Right lung (tissue), 10 donors: ENCODE measurements at places on chromosomes 13 and 19.
A peak's percentile ranks its signal among the peaks of the same experiment; 100 is the strongest.

DNA sequence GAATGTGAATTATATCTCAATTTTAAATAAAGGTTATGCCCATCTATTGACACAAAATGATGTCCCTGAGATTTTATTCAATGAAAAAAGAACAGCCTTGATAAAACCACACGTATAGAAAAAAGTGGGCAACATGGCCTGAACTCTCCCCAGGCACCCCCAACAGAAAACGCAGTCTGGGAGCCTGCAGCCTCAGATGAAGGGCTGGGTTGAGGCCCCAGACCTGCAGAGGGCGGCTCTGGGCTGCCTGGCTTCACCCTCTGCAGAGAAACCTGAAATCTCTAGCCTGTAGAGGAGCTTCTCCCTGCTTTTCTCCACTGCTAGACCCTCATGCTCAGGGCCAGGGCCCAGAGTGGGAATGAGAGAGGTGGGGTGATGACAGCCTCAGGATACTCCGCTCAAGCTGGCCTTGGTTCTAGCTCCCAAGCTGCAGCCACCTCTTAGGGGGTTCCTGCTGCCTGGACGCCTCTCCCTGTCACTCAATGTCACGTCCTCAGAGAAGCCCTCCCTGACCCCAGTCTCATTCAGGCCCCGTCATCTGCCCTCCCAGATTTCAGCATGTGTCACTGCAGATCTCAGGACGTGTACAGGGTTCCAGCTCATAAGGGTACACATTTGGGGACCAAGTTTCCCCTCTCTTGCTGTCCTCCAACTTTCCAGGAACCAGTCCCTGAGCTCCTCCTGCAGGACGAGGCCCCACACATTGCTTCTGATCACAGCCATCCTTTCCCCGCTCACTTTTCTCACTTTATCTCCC lies 1.8 kb downstream of the MBD3 start:
- DNase-seq = no peak

- no peak for DNase-seq
Measured at GRCh38 chr19:16146112-16146511, 2.6 kb downstream of the HSH2D start.

- no peak for DNase-seq
Measured at GRCh38 chr13:45219123-45219891, 18.5 kb upstream of the KCTD4 start.

- no peak for DNase-seq
Measured at GRCh38 chr19:57233207-57233606, 2.4 kb downstream of the AURKC start.

DNA sequence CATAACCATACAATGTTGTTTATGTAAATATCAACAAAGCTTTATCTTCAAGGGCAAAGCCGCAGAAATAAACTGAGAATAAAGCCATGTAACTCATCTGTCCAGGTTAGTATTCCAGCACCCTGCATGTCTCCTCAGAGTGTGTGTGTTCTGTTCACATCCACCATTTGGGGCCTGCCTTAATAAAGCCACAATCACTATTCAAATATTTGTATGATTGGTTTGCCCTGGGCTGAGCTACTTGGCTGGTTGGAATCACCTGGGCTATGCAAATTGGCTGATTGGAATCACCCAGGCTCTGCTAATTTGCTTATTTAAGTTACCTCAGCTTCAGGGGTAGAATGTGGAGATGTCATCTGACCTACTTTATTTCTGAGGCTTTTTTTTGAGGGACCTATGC lies 42.4 kb upstream of the ZNF737 start:
- no peak for DNase-seq

DNA sequence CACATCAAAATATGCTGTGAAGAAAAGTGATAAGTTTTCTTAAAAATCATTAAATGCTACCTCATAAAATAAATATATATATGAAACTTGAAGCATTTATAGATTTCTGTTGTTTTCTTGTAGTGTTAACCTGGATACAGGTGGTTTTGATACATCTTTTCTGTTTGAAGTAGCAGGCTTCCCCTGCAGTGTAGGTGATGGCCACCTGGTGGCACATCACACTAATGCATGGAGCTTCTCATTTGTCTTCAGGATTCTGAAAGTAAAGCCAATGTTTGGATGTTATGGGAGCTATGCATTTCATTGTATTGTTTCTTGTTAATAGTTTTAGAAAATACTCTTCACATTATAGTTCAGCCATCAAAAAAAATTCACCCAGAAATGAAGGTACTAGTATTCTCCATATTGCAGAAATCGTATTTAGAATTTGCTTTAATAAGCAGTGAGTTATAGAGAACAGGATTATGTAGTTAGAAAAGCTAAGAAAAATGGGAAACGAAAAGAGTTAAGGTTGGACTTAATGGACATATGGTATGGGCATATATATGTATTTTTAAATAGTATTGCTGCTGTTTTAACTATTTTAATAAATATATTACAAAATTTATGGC lies 18.7 kb downstream of the GPR180 start:
- no peak for DNase-seq

GRCh38 chr19:48419158-48419920 lies 25.9 kb downstream of the GRIN2D start:
- no peak for DNase-seq

DNA sequence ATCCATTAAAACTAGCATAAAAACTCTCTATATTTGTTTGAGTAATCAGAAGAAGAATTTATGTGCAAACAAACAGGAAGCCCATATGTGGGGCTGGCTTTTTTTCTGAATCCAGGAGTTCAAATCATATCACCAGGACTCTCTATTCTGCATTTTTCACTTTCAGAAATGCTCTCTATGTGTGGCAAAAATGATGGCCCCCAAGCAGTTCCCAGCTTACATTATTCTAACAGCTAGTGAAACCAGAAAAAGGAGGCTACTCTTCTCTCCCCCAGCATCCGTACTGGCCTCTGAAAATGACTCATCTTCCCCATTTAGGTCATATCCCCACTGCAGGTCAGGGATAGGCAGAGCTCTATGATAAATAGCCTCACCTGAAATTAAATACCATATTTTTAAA lies 20.4 kb downstream of the RBM26 start:
- DNase-seq = no peak

GRCh38 chr19:38819231-38819920 lies 6.6 kb upstream of the LGALS4 start:
- DNase-seq = no peak

GRCh38 chr19:6100284-6100915 lies 9.9 kb downstream of the RFX2 start:
- no peak for DNase-seq

- DNase-seq = no peak
Measured at GRCh38 chr19:29113838-29114237, 99.1 kb downstream of the UQCRFS1 start.

DNA sequence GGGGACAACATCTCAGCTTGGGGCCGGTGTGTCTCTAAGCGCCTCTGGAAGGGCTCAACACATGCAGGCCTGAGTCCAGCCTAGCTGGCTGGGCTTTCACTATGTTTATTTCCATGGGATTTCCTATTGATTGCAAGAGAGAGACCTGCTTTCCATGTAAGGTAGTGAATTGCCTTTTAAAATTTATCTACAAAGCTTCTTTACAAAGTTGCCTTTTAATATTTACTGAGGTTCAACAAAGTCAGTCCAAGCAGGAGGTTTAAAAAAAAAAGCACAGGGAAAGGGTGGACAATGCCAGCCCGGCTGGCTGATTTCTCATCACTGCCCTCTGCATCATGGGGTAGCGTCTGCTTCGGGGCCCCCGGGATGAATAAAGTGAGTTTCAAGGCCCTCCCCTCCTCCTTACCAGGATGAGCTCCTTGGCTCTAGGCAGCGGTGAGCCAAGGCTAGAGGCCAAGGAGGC lies 15.8 kb downstream of the TLE2 start:
- DNase-seq = no peak

GRCh38 chr13:72205773-72206172 lies 338.8 kb upstream of the DACH1 start:
- no peak for DNase-seq

DNA sequence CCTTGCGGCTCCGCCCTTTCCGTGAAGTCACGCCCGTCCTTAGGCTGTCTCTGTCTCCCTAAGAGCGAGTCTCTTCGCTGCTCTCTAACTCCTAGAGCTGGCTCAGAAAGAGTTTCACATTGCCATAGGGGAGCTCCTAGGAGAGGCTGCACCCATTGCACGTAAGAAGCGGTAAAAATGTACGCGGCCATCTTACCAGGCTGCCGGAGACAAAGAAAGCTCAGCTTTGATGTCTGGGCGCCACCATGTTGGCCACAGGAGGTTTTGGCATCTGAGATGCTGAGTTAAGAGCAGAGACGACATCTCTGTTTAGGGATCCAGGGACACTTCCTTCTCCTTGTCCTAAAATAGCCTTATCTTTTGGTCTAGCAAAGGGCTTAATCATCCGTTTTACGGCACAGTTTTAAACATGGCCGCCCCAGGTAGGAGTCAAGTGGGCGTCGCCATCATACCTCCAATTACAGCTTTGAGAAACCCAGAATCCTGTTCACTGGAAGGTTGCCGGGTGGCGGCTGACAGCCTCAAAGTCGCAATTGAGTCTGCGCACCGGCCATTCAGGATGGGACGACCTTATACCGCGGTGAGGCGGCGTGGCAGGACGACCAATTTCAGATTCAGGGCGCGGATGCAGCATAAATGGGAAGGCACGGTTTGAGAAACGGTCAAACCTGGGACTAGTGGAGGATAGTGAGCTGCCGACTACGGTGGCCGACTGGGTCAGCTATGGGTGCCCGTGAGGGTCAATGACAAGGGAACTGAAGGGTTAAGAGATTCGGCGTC lies at the start of gene ZNF793:
Gene ZNF793 (plus strand): TSS at position 553 of the 780 bp plus-strand sequence. CDS start 16,501 bp downstream, outside the sequence.
- peak; percentile 86 for DNase-seq

DNA sequence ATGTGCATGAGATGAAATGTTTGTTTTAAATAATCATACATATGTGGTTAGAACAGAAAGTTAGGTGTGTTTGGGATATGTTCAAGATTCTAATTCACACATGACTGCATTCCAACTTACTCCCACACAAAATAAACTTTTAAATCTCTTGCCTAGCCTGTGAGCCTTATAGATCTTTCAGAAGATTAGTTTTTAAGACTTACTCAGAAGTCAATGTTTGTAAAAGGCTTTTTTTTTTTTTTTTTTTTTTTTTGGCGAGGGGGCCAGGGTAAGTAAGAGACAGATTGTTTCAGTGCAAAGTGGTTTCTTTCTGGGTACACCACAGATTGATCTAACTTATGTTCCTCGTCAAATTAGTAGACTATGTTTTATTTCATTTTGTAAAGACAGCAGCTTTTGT lies 39.1 kb downstream of the GPR180 start:
- no peak for DNase-seq

- no peak for DNase-seq
Measured at GRCh38 chr19:4063369-4064148, 3.1 kb downstream of the ZBTB7A start.

DNA sequence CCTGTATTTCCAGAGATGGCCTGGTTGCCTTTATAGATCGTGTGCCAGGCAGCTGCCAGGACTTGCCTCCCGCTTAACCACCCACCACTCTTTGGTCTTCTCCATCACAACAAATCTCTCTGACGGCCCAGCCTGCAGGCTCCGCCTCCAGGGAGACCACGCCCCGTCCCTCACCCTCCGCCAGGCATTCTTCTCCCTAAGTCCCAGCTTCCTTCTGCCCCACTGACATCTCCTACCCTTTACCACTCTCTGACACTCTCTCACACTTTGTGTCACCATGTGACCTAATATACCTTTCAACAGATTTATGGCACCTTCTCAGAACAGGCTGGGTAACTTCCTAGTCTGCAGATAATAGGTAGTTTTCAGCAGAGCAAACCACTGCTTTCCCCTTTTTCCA lies 95.1 kb downstream of the CAB39L start:
- DNase-seq = no peak

DNA sequence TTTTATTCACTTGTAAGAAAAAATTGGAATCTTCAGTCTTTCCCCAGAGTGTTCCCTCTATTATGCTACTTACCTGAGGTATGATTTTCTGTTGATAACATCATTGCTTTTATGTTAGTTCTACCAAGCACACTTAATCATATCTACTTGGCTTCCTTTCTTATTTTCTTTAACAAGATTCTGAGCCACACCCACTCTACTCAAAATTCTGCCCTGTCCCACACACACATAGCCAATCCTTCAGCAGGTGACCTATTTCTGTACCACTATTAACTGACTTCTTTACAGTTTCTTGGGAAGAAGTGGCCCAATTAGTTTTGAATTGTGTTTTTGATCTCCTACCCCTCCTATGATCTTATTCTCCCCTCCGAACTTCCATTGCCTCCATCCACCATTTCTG lies 215.7 kb downstream of the PCDH9 start:
- DNase-seq = no peak

DNA sequence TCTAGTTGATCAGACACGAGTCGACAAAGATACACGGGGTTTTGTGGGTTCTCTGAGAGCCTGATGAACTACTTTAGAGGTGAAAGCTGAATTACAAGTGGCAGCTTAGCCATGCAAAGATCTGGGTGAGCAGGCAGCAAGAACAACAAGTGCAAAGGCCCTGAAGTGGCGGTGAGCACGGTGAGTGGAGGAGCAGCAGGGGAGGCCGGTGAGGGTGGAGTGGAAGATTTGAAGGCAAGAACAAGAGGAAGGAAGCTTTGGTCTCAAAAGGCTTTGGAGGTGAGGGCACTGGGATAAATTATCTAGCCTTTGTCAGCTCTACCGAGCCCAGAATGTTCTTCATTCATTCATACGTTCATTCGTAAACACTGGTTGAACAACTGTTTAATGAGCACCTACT lies 1.4 kb downstream of the ZNF865 start:
- DNase-seq = no peak

DNA sequence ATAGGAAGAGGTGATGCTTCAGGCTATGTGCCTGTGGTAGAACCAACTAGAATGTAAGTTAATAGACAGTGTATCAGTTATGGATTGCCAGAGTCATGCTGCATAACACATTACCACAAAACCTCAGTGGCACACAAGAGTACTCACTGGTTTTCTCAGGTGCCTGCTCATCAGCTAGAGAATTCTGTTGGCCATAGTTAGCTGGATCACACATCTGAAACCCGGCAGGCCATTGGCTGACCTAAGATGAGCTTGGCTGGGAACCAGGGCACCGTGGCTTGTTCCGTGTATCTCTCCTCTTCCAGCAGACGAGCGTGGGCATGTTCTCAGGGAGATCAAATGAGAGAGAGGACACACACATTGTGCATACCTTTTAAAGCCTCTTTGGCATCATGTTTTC lies 76.7 kb downstream of the TEX26 start:
- DNase-seq = no peak

GRCh38 chr19:34661357-34661756 lies 15.6 kb downstream of the SCGB2B2 start:
- no peak for DNase-seq

GRCh38 chr13:43990829-43991228 lies 111.1 kb downstream of the LACC1 start:
- no peak for DNase-seq

- DNase-seq = no peak
Measured at GRCh38 chr13:44068737-44069136, 189.0 kb downstream of the LACC1 start.

GRCh38 chr19:10927730-10928562 lies 493 bp downstream of the YIPF2 start:
- DNase-seq = no peak

GRCh38 chr13:31440132-31440531 lies 240.4 kb downstream of the B3GLCT start:
- no peak for DNase-seq

GRCh38 chr19:12969292-12969988 lies at the start of gene DAND5:
TSS of gene DAND5 (plus strand) at chr19:12969576. CDS start at chr19:12969661, 85 bp downstream.
- no peak for DNase-seq

- DNase-seq = no peak
Measured at GRCh38 chr19:53461866-53462265, 5.7 kb upstream of the ZNF813 start.

GRCh38 chr19:3698974-3699740 lies 1.1 kb downstream of the PIP5K1C start:
- no peak for DNase-seq
